ENCODE measurements at places on chromosomes 3 and 15. TPM values are rescaled to one million over a fixed set of nuclear protein-coding genes. Genes with fewer than 3 reads are reported as not detected.

- no peaks in the 10 kb centered on the region for H3K27me3 ChIP-seq
- no peaks in the 10 kb centered on the region for H3K4me1 ChIP-seq
- DNase-seq = no peak
- no peak overlapping the region for H3K27ac ChIP-seq
- no peaks in the 10 kb centered on the region for H3K36me3 ChIP-seq
Measured at GRCh38 chr3:81545572-81545971, 215.9 kb downstream of the GBE1 start.

- H3K4me1 ChIP-seq = no peaks in the 10 kb centered on the region
- H3K36me3 ChIP-seq = no peaks in the 10 kb centered on the region
- DNase-seq = no peak
- H3K27ac ChIP-seq = no peak overlapping the region
- no peak overlapping the region for H3K4me3 ChIP-seq
- no peaks in the 10 kb centered on the region for H3K27me3 ChIP-seq
Measured at GRCh38 chr3:87975716-87976115, 83.1 kb downstream of the CGGBP1 start.

- H3K4me3 ChIP-seq = no peak overlapping the region
Measured at GRCh38 chr3:32372213-32372490, 19.5 kb upstream of the CMTM7 start.

- no peak overlapping the region for H3K27ac ChIP-seq
- no peaks in the 10 kb centered on the region for H3K27me3 ChIP-seq
- H3K36me3 ChIP-seq = no peaks in the 10 kb centered on the region
- no peak for DNase-seq
- H3K4me3 ChIP-seq = no peak overlapping the region
Measured at GRCh38 chr3:168455814-168456213, 360.1 kb upstream of the GOLIM4 start.

DNA sequence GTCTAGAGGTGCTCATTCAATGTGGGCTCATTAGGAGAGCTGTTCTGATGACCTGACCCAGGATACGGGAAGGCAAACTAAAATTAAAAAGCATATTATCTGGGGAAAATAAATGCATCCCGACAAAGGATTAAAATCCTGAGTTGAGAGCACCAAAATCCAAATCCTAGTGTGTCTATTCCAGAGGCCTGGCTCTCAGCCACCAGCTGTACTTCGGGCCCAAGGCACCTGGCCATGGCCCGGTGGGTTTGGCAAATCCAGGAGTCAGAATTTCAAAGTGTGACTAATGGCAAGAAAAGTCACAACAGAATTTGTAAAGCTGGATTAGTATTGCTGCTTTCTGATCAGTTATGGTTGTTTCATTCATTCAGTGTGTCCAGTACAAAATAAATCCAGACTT, 2.6 kb upstream of the LYSMD4 start:
- H3K4me1 ChIP-seq = peaks cover 14% of the 10 kb centered on the region
- no peak overlapping the region for H3K27ac ChIP-seq
- no peak overlapping the region for H3K4me3 ChIP-seq
- no peaks in the 10 kb centered on the region for H3K36me3 ChIP-seq

DNA sequence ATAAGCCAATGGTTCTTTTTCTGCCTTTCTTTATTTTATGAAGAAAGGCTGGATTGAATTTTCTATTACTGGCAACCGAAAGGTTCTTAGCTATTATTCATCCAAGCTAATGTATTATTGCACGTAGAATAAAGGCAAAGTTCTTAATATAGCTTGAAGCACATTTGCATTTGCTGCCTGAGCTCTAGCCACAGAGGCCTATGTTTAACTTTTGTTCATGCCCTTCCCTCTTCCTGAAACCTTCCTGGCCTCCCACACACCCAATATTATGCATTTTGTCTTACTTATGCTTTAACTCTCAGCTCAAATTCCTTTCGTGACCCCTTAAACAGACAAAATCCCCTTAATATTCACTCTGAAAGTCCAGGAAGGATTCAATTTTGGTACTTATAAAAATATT, 71.0 kb upstream of the ZNF280D start:
- no peaks in the 10 kb centered on the region for H3K36me3 ChIP-seq
- H3K27me3 ChIP-seq = no peaks in the 10 kb centered on the region
- H3K4me3 ChIP-seq = no peak overlapping the region
- H3K27ac ChIP-seq = no peak overlapping the region

DNA sequence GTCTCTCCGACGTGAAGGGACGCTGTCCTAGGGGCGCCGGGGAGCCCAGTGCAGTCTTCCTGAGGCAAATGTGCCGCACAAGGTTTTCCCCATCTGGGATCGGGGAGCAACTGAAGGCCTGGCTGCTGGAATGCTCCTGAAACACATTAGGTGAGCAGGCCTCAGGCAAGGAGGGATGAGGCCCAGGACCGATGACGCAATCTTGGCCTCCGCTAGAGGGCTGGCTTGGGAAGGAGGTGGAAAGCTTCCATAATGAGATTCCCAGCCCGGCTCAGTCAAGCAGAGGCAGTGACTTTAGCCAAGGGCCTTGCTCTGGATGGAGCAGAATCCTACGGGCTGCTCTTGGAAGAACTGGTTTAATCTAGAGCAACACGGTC, 50.8 kb downstream of the CPN2 start:
- DNase-seq = no peak
- no peaks in the 10 kb centered on the region for H3K27me3 ChIP-seq
- H3K27ac ChIP-seq = no peak overlapping the region
- H3K4me1 ChIP-seq = peaks cover 20% of the 10 kb centered on the region
- H3K4me3 ChIP-seq = no peak overlapping the region

GRCh38 chr15:70196372-70197316, 98.9 kb upstream of the TLE3 start:
- no peak overlapping the region for H3K4me3 ChIP-seq
- peak; percentile 85 for DNase-seq
- H3K36me3 ChIP-seq = no peaks in the 10 kb centered on the region
- H3K27ac ChIP-seq = no peak overlapping the region
- no peaks in the 10 kb centered on the region for H3K27me3 ChIP-seq

GRCh38 chr15:53869044-53869805, 109.0 kb upstream of the UNC13C start:
- H3K27me3 ChIP-seq = no peaks in the 10 kb centered on the region
- H3K36me3 ChIP-seq = no peaks in the 10 kb centered on the region
- H3K4me1 ChIP-seq = no peaks in the 10 kb centered on the region
- no peak overlapping the region for H3K27ac ChIP-seq
- no peak overlapping the region for H3K4me3 ChIP-seq

- H3K27me3 ChIP-seq = no peaks in the 10 kb centered on the region
- no peak overlapping the region for H3K27ac ChIP-seq
- H3K4me3 ChIP-seq = no peak overlapping the region
- DNase-seq = no peak
- H3K4me1 ChIP-seq = peaks cover 14% of the 10 kb centered on the region
Measured at GRCh38 chr3:59234884-59235633, 185.2 kb upstream of the CFAP20DC start.

- no peaks in the 10 kb centered on the region for H3K4me1 ChIP-seq
- H3K4me3 ChIP-seq = no peak overlapping the region
- no peaks in the 10 kb centered on the region for H3K27me3 ChIP-seq
- no peaks in the 10 kb centered on the region for H3K36me3 ChIP-seq
- H3K27ac ChIP-seq = no peak overlapping the region
Measured at GRCh38 chr3:108359011-108359410, 62.7 kb downstream of the HHLA2 start.

GRCh38 chr3:12224181-12225147, 64.4 kb upstream of the PPARG start:
- no peak overlapping the region for H3K4me3 ChIP-seq
- no peak overlapping the region for H3K27ac ChIP-seq
- H3K4me1 ChIP-seq = no peaks in the 10 kb centered on the region
- H3K36me3 ChIP-seq = no peaks in the 10 kb centered on the region
- H3K27me3 ChIP-seq = peaks cover 4% of the 10 kb centered on the region

DNA sequence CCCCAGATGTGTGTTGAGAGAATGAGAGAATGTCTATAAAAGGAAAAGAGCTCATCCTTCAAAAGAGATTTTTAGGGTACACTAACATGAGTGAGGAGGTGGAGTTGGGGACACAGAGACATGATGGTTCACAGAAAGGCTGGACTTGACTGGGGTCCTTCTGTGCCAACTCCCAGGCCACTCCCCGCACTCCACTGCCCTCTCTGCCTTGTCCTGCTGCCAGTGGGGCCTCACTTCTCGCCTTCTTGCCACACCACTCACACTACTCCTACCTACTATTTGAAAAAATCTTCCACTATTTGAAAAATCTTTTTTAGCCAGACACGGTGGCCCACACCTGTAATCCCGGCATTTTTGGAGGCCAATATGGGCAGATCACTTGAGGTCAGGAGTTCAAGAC, 298.1 kb downstream of the EPHB1 start:
- no peaks in the 10 kb centered on the region for H3K4me1 ChIP-seq
- H3K27ac ChIP-seq = no peak overlapping the region
- H3K27me3 ChIP-seq = no peaks in the 10 kb centered on the region
- H3K4me3 ChIP-seq = no peak overlapping the region
- no peaks in the 10 kb centered on the region for H3K36me3 ChIP-seq

- no peaks in the 10 kb centered on the region for H3K27me3 ChIP-seq
- H3K4me3 ChIP-seq = no peak overlapping the region
- H3K36me3 ChIP-seq = no peaks in the 10 kb centered on the region
- H3K4me1 ChIP-seq = no peaks in the 10 kb centered on the region
- no peak for DNase-seq
Measured at GRCh38 chr3:2377281-2377680, 278.6 kb downstream of the CNTN4 start.

DNA sequence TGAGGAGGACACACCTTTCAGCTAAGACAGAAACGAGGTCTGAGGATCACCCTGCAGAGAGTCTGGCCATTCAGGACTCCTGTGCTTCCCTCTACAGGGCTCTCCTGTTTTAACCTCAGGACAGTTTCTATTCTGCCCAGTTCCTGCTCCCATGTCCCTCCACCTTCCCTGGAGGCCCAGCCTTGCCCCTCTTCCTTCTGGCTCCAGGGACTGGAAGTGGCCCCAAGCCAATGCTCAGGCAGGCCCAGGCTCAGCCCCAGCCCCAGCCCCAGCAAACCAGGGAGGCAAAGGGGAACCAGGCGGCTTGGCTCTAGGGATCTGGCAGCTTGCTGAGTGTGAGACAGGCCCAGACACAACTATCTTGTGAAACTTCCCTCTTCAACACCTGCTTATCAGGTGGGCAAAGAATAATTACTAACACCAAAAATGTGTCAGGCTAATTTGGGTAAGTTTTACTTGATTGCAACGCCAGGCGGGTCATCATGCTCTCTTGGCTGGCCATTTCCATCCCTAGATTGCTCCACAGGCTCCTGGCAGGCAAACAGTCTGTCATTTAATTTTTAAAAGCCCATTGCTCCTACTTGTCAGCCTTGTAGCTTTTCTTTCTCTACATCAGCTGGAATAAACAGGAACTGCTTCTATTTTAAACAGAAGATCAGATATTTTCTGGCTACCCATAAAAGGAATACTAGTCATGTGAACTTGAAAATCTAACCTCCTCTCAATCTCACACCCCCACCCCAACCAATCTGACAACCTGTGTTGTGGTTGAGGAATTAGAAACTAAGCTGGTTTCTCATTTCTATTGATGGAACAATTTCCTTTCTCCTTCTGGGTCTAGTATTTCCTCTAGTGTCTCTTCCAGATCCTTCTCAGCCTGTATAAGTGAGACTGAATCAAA, 33.5 kb downstream of the UPK1B start:
- no peak overlapping the region for H3K27ac ChIP-seq
- H3K36me3 ChIP-seq = peaks cover 4% of the 10 kb centered on the region
- H3K27me3 ChIP-seq = no peaks in the 10 kb centered on the region
- no peak overlapping the region for H3K4me3 ChIP-seq

- H3K4me3 ChIP-seq = no peak overlapping the region
- DNase-seq = no peak
- H3K27ac ChIP-seq = no peak overlapping the region
- H3K4me1 ChIP-seq = no peaks in the 10 kb centered on the region
- no peaks in the 10 kb centered on the region for H3K27me3 ChIP-seq
- H3K36me3 ChIP-seq = no peaks in the 10 kb centered on the region
Measured at GRCh38 chr3:37892927-37893600, 31.4 kb downstream of the CTDSPL start.

DNA sequence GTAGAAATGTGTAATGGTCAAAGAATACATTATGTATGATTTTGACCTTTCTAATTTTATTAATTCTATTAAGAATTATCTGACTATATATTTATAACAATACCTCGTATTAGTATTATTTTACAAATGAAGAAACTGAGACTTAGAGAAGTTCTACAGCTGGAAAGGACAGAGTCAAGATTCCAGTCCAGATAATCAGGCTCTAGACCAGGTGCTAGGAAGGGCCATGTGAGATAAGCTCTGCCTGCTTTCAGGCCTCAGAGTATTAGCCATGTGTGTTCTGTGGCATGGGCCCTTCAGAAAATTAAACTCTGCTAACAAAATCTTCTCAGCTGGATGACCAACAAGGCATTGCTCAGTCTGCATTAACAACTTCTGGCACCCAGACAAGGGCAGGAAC, 87.5 kb downstream of the CD200R1L start:
- H3K27me3 ChIP-seq = no peaks in the 10 kb centered on the region
- H3K4me3 ChIP-seq = no peak overlapping the region
- no peak for DNase-seq
- no peaks in the 10 kb centered on the region for H3K36me3 ChIP-seq

DNA sequence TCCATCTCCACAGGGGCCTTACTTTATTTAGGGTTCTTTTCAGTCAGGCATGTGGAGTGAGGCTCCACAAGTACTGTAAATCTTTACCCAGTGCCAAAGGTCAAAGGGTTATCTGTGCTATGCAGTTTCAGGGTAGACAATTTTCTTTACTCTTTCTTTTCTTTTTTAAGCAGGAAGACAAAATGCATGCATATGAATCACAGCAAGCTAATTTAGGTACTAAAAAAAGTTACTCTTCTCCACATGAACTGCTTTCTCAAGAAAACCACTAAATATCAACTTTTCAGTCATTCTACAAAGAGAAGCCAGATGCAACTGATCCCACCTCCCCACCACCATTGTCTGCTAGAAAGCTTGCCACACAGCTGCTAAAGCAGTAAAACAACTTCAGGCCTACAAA, 73.3 kb upstream of the PYGO1 start:
- no peaks in the 10 kb centered on the region for H3K27me3 ChIP-seq
- DNase-seq = no peak
- no peaks in the 10 kb centered on the region for H3K36me3 ChIP-seq

GRCh38 chr3:124686028-124686670, 44.1 kb upstream of the UMPS start:
- H3K27ac ChIP-seq = no peak overlapping the region
- no peaks in the 10 kb centered on the region for H3K36me3 ChIP-seq
- H3K27me3 ChIP-seq = no peaks in the 10 kb centered on the region
- peaks cover 3% of the 10 kb centered on the region for H3K4me1 ChIP-seq
- H3K4me3 ChIP-seq = no peak overlapping the region
- no peak for DNase-seq

GRCh38 chr3:184172681-184173373, 1.8 kb upstream of the AP2M1 start:
- peaks cover 12% of the 10 kb centered on the region for H3K36me3 ChIP-seq
- H3K27ac ChIP-seq = no peak overlapping the region
- DNase-seq = no peak
- H3K27me3 ChIP-seq = no peaks in the 10 kb centered on the region

GRCh38 chr3:30347679-30348216, 258.7 kb upstream of the TGFBR2 start:
- no peak overlapping the region for H3K4me3 ChIP-seq
- H3K36me3 ChIP-seq = no peaks in the 10 kb centered on the region
- peaks cover 56% of the 10 kb centered on the region for H3K4me1 ChIP-seq
- no peaks in the 10 kb centered on the region for H3K27me3 ChIP-seq
- peak; percentile 46 for DNase-seq

The TNIK gene
- total RNA-seq = 93.5 TPM

The TMEM158 gene
- not detected for total RNA-seq

The ECT2 gene
- total RNA-seq = 2.4 TPM

The NPRL2 gene
- 53.0 TPM for total RNA-seq

The CKMT1B gene
- not detected for total RNA-seq

The WDR82 gene
- total RNA-seq = 149 TPM
